ENCODE measurements at places on chromosomes 16 and 17.
A peak's percentile ranks its signal among the peaks of the same experiment; 100 is the strongest.

GRCh38 chr16:883340-883739, 82.8 kb upstream of the GNG13 start:
- no peak for DNase-seq

DNA sequence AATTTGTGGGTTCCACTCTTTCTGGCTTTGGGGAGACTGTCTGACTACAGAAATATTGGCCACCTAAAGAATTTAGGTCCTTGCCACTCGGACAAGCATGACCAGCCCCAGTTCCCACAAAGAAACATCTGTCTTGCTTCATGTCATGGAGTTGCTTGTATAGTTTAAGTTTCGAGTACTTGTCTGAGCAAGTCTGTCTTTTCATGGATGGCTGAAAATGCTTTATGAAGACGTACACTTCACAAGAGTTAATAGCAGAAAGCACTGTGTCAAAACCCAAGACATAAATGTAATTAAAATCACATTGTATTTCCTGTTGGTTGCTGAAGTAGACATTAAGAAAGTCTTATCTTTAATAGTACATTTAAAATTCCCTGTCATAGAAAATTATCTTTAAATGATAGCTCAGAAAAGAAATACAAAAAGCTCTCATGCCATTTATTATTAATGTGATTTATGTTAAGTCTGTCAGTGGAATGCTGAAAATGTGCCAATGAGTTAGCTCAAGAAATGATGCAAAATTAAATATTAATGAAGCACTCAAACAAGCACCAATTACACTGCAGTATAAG, 29.8 kb upstream of the XYLT2 start:
- DNase-seq: no peak

DNA sequence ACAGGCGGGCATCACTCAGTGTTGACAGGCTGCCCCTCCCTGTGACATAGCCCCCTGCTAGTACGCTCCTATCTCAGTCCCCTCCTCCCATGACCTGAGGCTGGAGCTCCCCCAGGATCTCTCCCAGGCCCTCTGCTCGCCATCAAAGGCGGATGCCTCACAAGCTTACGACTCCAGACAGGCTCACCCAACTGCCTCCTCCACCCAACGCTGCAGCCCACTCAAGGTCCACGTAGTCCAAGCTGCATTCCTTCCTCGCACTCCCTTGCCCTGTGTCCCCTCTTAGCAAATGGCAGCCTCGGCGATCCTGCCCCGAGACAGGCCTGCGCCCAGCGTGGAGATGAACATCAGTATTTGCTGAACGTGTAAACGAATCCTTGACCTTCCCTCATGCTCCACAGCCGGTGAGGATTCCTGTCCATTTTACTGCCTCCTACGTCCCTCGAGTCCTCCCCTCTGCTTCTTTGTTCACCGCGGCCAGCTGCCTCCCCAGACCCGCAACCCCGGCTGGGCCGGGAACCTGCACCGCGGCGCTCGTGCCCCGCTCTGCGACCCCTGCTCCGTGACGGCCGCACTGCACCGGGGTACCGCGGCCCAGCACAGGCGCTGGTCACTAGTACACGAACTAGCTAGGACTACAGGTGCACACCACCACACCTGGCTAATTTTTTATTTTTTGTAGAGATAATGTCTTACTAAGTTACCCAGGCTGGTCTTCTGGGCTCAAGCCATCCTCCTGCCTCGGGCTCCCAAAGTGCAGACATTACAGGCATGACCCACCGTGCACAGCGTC, 838 bp upstream of the TMEM97 start:
- DNase-seq: peak; percentile 36

GRCh38 chr16:30041841-30042240, 10.8 kb upstream of the TLCD3B start:
- no peak for DNase-seq

GRCh38 chr17:29593591-29594518, 923 bp downstream of the ANKRD13B start:
- peak; percentile 54 for DNase-seq

GRCh38 chr17:2850991-2851390, 54.8 kb downstream of the RAP1GAP2 start:
- DNase-seq: no peak

- DNase-seq: no peak
Measured at GRCh38 chr17:61756561-61756960, 106.8 kb downstream of the BRIP1 start.

- DNase-seq: no peak
Measured at GRCh38 chr17:79700592-79700991, 30.2 kb upstream of the ENPP7 start.

DNA sequence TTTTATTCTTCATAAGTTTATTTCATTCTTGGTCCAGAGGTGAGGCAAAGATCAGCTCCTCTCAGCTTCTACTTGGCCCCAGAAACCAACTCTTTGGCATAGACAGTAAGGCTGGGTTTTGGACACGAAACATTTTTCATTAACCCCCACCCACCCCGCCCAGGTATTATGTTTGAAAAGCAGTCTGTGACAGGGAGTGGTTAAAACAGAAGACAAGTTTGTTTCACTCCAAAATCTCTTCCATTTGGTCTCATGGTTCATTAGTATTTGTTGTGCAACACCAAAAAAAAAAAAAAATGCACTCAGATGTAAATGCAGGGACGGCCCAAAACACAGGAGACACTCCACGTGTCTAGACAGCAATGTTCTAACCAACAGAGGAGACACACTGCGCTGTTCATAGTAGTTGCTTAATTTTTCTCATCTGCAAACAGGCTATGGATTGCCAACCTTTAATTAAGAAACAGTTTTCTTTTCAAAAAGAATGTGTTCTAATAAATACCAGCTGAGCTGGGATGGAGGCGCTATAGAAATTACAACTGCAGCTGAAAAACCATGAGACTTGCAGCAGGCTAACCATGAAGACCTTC, 39.8 kb upstream of the MMP2 start:
- DNase-seq: no peak

- no peak for DNase-seq
Measured at GRCh38 chr16:5604770-5605169, 507.2 kb upstream of the EEF2KMT start.

DNA sequence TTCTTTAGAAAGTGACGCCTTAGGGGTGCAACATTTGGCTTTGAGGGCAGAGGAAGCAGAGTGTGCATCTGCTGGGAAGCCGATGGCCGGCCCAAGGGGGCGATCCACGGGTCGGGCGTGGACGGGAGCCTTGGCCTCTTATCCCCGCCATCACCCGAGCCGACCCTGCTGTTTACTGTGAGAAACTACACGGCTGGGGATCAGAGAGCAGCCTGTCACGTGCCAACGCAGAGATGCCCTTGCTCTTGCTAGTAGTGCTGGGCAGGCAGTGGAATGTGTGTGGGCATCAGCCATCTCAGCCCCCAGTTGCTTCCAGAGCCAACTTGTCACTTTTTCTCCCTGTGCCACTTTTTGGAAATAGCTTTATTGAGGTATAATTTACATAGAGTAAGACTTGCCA, 26.7 kb upstream of the ITGB4 start:
- no peak for DNase-seq

DNA sequence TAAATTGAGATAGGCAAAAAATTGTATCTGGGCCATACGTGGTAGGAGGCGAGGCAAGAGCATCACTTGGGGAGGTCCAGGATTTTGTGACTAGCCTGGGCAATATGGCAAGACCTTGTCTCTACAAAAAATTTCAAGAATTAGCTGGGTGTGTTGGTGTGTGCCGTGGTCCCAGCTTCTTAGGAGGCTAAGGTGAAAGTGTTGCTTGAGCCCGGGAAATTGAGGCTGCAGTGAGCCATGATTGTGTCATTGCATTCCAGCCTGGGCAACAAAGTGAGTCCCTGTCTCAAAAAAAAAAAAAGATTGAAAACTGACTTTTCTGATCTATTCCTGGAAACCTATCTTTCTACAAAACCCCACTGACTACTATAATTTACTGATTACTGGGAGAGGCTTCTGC, 26.7 kb downstream of the CDK12 start:
- DNase-seq: no peak

DNA sequence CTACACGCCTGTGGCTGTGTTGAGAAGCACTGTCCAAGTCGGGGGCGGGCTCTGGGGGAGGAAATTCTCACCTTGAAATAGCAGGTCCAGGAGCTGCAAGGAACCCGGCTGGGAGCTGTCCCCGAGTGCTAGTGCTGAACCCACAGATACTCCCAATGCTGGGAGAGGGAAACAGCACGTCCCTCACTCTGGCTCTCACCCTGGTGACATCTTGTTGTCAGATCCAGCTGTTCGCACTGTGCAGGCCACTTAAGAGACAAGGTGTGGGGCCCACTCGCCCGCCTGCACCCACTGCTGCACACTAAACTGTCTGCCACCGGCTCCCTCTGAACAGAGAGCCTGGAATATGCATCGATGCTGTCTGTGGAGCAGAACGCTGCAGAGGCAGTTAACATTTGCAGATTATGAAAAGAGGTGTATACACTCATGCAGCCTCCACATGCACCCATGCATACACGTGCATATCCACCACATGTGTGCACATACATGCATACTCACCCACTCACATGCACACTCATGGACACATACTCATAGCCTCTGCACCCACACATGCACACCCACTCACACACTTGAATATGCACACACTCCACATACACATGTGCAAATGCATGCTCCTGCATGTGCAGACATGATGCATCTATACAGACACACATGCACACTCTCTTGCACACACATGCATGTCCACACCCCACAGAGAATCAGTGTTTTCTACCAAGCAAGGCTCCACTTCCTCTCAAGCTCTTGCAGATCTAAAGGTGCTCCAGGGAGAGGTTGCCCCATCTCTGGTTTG, 42.0 kb downstream of the MGAT5B start:
- DNase-seq: peak; percentile 44

DNA sequence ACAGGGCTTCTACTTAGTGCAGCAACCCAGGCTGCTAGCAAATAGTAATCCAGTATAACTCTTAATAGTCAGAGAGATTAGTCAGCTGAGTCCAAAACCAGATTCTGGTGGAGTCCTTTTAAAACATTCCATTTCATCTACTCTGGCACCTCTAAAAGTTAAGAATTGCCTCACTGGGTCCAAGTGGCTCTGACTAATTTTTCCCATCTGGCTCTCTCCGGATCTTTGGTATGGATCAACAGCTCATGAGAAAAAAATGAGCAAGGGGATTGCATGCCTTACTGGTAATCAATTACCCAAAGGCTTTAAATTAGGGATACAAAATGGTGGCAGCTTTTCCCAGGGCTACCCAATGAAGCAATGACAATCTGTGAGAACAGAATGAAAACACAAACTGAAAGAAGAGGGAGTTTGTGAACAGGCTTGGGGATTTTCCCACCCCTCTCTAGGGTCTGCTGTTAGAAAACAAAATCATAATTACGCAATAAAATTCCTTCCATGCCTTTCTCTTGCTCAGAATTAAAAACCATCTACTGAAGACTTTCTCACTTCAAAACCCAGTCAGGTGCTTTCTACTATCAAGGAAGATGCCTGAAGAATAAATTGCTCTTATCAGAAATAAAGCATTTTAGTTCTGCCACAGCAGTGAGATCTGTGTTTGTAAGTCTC, 84.6 kb upstream of the PMFBP1 start:
- DNase-seq: no peak

DNA sequence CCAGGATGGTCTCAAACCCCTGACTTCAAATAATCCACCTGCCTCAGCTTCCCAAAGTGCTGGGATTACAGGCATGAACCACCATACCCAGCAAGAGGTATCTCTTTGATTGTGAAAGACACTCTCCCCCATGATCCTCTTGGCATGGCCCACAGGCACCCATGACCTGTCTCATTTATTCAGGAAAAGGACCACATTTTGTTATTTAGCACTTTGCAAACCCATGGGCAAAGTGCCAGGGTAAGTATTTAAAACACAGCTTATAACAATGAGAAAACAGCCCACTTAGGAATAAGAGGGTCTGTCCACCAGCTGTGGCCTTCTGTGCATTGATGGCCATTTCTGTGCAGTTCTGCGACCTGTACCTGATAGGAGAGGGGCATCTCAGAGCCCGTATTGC, 12.8 kb upstream of the AKTIP start:
- DNase-seq: no peak

DNA sequence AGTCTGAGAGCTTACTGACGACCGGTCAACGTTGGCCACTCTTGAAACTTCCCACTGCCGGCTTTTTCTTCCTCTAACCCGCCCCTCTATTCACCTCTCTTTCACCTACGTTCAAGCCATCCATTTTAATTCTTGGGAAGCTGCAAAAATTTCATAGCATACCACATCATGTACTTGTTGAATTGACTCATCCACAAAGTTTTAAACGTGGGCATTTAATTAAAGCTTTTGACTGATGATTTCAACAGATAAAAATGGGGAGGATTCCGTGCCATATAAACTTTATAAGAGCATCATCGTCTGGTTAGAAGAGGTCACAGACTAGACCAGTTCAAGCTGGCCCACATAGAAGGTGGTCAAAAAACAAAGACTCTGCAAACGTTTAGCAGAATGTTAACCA, 22.5 kb downstream of the VPS53 start:
- DNase-seq: no peak

DNA sequence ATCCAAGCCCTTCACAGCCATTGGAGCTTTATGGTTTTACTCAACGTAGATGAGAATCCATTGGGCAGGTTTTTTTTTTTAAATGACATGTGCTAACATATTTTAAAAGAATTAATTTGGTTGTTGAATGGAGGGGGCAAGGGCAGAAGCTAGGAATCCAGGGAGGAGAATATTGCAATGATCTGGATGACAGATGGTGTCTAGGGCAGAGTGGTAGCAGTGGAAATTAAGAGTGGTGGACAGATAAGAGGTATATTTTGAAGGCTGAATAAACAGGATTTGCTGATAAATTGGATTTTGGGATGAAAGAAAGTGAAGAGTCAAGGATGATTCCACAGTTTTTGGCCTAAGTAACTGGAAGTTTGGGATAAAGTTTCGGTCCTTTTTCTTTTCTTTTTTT, 54.8 kb upstream of the DHX40 start:
- DNase-seq: no peak

DNA sequence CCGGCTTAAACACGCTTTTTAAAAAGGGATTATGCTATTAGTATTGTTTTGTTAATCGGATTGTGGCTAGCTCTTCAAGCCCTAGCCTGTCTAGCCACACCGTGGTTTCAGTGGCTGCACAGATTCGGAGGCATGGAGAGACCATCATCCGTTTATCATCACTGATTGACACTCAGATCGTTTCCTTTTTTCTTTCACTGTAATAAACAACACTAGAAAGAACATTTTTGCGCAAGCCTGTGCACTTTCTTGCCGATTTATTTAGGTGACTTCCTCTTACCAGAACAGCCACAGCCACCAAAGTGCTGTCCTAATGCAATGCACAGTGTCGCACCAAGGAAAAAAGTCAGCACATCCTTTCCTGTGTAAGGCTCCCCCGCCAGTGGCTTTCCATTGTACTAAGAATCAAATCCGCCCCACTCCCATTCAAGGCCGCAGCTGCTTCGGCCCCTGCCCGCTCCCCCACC, 78.2 kb downstream of the CRISPLD2 start:
- DNase-seq: no peak

Data from stimulated activated naive CD8-positive, alpha-beta T cell treated with anti-CD3 and anti-CD28 coated beads, Interleukin-15, Interleukin-2, amounts not matched to agents 100 U/mL and 50 U/mL, for 24 hours (primary cell).